ENCODE measurements at places on chromosomes 16 and 17.

GRCh38 chr16:22423716-22424115 is 49.3 kb upstream of the CDR2 start:
- no peak for DNase-seq

- no peak for DNase-seq
These were observed 264.3 kb downstream of the CPPED1 start for GRCh38 chr16:12539185-12539929.

- peak; percentile 58 for DNase-seq
These were observed 4.2 kb downstream of the SOCS1 start for GRCh38 chr16:11251525-11252481.

DNA sequence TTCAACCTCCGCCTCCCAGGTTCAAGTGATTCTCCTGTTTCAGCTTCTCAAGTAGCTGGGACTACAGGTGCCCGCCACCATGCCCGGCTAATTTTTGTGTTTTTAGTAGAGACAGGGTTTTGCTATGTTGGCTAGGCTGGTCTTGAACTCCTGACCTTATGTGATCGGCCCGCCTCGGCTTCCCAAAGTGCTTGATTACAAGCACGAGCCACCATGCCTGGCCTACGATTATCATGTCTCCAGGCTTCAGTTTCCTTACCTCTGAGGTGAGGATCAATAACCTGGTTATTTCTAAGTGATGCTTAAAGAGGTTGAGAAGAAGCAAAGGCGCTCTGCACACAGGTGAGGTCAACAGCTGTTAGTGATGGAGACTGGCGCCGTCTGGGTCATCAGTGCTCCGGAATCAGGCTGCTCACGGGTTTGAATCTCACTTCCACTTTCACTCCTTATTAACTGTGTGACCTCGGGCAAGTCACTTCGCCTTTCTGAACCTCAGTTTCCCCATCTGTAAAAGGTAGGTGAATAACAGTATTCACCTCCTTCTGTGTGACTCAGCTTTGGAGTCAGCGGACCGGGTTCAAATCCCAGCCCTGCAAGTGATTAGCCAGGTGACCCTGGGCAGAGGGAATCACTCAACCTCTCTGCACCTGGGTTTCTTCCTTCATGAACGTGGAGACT is 745 bp upstream of the ABCC1 start:
- DNase-seq = no peak

- DNase-seq = no peak
These were observed 1.8 kb downstream of the GJD3 start for GRCh38 chr17:40362696-40363110.

DNA sequence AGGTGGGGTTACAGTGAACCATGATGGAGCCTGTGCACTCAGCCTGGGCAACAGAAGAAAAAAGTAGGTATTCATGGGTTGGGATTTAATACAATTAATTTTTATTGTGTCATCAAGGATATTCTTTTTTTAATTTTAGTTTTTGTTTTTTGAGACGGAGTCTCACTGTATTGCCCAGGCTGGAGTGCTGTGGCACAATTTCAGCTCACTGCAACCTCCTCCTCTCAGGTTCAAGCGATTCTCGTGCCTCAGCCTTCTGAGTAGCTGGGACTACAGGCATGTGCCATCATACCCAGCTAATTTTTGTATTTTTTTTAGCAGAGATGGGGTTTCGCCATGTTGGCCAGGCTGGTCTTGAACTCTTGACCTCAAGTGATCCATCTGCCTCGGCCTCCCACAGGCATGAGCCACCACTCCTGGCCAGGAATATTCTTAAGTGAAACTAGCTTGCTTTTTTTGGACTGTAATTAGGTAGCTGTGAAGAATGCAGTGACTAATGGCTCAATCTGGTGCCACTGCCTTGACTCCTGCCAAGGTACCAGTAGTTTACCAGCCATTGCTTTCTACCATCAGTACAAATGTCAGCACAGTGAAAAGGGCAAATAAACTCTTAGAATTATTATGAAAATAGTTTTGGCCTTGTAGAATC is 4.8 kb downstream of the PPM1D start:
- no peak for DNase-seq

GRCh38 chr17:70390049-70390448 is 220.7 kb downstream of the KCNJ2 start:
- DNase-seq = no peak

DNA sequence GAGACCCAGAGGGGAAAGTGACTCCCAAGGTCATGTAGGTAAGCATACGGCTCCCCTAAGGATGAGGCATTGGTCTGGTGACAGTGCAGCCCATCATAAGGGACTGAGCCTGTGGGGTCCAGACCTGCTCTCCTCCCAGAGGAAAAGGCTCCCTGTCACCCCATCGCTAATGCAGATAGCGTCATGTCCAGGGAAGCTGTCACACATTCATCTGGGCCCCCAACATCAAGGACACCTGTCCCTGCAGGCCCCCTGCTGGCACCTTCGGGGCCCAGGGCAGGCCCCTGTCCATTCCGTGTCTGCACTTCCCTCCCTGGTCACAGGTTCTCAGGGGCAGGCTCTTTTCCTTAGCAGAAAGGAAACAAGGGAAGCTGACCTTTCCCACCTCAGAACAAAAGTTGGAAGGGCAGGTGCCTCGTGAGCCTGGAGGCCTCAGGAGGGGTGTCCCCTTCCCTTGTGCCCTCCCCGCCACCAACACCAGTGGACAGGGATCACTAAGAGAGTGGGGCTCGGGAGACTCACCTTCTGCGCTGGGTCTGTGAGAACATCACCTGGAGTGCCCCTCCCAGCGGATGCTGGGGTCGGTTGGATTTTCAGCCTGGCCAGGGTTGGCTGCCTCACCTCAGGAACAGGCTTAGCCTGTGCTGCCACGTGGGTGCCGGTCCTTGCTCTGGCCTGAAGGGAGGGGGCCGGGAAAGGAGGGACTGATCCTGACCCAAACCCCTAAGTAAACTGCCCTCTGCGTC is 17.3 kb upstream of the LASP1NB start:
- DNase-seq = no peak

- no peak for DNase-seq
These were observed 7.4 kb upstream of the EPX start for GRCh38 chr17:58184986-58185761.

GRCh38 chr17:33124185-33124584 is 132.5 kb downstream of the SPACA3 start:
- no peak for DNase-seq

- DNase-seq = no peak
These were observed 20.1 kb upstream of the ZNF423 start for GRCh38 chr16:49875806-49876715.

DNA sequence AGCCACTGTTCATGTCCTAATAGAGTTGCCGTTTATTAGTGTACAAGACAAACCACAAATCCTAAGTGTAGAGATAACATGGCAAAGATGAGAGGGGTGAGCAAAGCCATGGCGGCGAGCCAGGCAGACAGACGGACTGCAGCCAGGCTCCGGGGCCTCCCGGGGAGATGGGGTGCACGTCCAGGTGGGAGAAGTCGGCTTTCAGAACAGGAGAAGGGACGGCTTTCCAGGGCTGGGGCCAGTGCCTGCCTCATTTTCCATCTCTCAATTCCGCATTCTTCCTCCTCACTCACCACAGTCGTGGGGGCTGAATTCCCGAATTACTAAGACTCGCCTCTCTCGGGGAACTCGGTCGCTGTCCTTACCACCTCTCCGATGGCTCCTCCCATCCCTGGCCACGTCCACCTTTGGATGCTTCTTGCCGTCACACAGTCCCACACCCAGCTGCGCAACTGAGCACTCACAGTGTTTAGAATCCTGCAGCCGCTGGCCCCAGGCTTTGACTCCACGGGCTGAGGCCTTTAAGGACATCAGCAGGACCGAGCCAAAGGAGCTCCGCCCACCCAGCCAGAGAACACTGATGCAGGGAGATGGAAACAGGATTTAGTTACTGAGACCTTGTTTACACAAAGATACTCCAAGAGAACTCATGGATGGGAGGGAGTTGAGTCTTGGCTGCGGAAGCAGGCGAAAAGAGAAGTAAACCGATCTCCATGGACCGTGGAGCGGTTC is 59.7 kb downstream of the RNF112 start:
- DNase-seq = no peak

DNA sequence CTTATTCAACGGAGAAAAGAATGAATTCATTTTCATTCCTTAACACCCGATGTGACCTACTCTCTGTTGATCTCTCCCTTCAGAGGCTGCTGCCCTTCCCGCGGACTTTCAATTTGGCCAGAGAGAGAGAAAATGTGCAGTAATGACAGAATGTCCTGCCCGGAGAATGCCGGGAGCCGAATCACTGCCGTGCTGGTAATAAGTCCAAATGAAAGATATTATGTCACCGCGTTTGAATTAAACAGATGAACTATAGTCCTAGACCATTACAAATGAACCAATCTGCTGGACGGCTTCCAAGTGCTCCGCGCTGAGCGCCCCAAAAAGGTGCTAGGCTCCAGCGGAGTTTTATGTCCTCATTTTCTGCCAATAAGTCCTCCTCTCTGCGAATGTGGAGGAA is 14.7 kb upstream of the C16orf82 start:
- DNase-seq = no peak

GRCh38 chr17:31418773-31419350 is 27.4 kb downstream of the RAB11FIP4 start:
- DNase-seq = no peak

- DNase-seq = no peak
These were observed 50.6 kb upstream of the METRNL start for GRCh38 chr17:83028851-83029250.

GRCh38 chr16:59210955-59211541 is 476.9 kb upstream of the GOT2 start:
- DNase-seq = no peak

DNA sequence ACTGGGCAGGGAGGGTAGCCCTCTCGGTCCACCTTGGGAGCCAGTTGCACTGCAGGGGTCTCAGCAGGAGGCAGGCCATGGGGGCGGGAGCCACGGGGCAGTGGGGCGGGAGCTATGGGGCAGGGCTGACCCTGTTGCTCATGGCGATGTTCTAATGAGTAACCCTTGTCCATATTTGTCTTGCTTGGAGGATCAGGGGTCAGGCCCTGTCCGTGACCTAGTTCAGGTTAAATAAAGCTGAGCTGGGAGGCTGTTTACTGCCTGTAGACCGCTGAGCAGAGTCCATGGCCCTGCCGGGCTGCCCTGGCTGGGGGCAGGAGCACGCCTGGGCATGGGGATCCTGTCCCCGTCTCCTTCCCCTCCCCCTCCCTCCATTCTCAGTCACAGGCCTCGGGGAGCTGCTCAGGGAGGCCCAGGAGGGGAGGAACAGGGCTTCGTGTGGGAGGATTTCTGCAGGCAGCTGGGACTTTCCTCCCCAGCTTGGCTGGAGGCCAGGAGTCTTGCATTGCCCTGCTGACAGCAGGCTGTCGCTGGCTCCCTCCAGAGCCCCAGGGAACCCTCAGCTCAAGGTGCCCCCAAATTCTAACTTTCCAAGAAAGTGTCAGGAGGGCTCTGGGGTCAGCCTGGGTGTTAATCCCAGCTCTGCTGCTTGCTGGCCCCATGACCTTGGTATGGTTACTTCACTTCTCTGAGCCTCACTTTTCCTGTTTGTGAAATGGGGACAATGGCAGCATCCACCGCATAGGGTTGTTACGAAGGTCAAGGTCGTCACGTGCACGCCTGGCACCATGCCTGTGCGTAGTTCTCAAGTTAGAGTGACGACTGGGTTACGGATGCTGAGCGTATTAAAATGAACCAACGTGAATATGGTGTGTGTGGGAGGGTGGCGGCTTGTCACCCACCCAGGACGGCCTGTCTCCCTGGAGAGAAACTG is 6.1 kb upstream of the SERPINF2 start:
- DNase-seq = no peak

GRCh38 chr17:51540151-51540550 is 279.8 kb downstream of the UTP18 start:
- no peak for DNase-seq

GRCh38 chr17:48753794-48754499 is 25.4 kb upstream of the HOXB13 start:
- no peak for DNase-seq

DNA sequence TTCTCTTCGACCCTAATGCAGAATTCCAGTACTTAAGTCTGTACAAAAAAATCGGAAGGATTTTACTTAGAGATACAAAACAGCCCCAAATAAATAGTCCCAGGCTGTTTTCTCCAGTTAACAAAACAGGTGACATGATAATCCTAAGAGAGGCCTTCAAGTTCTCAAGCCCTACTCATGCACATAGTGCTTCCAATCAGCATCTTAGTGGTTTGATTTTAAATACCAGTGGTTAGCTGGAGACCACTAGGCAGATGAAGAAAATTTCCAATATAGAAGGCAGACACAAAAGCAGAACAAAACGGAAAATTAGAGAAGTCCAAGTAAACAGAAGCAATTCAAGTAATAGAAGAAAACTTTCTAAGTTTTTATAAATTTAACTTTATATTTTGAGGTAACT is 5.2 kb upstream of the OR4D2 start:
- DNase-seq = no peak

DNA sequence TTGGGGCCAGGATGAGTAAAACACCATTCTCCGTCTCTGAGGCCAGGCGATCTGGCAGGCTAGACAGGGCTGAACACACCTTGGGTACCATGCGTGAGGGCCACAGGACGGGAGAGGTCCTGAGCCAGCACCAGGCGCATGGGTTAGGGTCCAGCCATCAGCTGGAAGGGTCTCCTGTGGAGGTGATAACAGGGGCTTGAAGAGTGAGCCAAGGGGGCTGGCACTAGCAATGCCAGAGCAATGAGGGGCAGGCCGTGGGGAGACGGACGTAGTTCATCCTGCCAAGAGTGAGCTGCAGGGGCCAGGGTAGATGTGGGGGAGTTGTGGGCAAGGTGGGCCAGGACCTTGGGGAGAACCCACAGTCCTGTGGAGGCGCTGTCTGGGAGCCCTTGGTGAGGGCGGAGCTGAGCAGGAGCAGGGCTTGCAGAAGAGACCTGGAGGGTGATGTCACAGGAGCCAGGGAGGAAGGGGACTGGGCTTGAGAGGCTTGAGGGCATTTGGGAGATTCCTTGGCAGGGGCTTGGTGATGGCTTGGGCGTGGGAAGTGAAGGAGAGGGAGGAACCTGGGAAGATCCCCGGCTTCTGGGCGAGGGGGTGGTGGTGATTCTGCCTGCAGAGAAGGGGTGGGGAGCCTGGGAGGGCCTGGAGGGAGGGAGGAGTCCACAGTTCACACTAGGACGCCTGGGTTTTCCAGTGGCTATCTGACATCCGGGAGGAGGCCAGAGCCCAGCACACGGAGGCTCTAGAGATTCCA is 6.3 kb upstream of the NPTX1 start:
- no peak for DNase-seq

GRCh38 chr16:85606904-85607303 is 6.2 kb upstream of the GSE1 start:
- no peak for DNase-seq

DNA sequence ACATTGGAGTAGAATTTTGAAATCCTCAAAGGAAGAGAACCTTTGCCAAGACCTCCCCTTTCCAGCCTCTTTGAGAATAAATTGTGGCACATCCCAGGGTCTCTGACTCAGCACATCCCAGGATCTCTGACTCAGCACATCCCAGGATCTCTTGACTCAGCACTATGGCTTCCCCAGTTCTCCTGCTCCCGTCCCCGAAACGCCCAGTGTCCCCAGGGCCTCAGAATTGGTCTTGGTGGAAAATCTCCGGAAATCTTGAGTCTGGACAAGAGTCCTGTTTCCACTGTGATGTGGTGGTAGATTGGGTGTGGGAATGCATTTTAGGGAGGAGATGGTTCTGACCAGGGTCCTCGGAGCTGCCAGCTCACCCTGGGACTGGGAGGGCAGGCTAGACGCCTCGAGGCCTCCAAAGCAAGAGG is 19.2 kb downstream of the PLXDC1 start:
- no peak for DNase-seq

GRCh38 chr17:78883089-78883532 is 19.9 kb downstream of the CEP295NL start:
- no peak for DNase-seq

- no peak for DNase-seq
These were observed 2.4 kb downstream of the PFN1 start for GRCh38 chr17:4945944-4946280.

All from activated CD8-positive, alpha-beta memory T cell treated with anti-CD3 and anti-CD28 coated beads for 1 hour (primary cell).